NCI-H2081 (cell line): ENCODE measurements at places on chromosomes 3 and 15.

GRCh38 chr3:112136046-112136445 lies 3.0 kb upstream of the GCSAM start:
- no peak for DNase-seq

GRCh38 chr3:17091910-17092582 lies 207.3 kb downstream of the PLCL2 start:
- DNase-seq, result no peak

GRCh38 chr3:47151836-47152235 lies 12.1 kb downstream of the SETD2 start:
- DNase-seq, result no peak

GRCh38 chr3:124903896-124904834 lies 17.0 kb upstream of the ITGB5 start:
- DNase-seq, result no peak

DNA sequence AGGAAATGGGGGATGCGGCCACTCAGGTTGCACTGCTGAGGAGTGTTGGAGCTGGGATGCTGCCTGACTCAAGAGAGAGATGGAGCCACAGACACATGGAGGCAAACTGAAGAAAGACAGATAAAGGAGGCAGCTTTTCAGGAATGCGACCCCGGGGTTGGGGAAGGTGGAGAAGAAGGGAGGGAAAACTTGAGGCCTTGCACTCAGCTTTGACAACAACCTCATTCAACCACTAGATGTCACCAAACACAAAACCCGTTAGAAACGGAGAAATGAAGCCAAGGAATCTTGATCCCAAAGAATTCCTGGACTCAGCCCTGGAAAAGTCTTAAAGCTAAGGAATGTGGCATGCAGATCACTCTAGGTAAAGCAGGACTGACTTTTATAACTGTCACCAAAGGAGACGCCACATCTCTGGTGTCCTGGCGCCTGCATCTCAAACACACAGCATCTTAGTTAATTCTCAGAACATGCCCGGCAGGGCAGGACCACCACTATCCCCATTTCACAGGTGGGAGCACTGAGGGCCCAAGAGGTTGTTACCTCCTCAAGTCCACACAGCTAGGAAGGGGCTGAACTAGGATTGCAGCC lies 59.6 kb upstream of the LMCD1 start:
- peak; percentile 32 for DNase-seq

DNA sequence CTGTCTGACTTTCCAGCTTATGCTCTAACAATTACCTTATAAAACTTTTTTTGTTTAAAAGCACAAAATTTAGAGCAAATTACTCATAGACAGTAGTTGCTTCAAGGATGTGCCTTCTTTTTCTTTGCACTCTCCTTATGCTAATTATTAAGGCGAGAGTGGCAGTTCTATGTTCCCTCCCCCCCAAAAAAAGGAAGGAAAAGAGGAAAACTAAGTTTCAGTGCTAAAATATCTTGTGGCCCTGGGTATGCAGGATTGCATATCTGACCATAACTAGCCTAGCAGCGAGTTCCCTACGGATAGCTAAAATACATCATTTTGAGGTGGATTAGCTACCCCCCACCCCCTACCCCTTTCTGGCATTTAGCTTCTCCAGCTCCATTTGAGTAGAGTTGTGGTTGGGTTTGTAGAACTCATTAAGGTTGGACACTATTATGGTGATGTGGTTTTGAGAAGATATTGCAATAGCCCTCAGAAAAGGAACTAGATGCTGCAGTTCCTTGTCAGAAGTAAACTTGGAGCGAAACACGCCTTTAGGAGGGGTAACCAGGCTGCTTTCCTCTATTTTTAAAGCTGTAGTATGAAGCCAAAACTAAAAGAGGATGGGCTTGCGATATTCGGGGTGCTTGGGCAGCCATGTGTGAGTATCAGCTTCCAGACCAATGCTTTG lies 174.6 kb downstream of the AKAP13 start:
- DNase-seq, result no peak

DNA sequence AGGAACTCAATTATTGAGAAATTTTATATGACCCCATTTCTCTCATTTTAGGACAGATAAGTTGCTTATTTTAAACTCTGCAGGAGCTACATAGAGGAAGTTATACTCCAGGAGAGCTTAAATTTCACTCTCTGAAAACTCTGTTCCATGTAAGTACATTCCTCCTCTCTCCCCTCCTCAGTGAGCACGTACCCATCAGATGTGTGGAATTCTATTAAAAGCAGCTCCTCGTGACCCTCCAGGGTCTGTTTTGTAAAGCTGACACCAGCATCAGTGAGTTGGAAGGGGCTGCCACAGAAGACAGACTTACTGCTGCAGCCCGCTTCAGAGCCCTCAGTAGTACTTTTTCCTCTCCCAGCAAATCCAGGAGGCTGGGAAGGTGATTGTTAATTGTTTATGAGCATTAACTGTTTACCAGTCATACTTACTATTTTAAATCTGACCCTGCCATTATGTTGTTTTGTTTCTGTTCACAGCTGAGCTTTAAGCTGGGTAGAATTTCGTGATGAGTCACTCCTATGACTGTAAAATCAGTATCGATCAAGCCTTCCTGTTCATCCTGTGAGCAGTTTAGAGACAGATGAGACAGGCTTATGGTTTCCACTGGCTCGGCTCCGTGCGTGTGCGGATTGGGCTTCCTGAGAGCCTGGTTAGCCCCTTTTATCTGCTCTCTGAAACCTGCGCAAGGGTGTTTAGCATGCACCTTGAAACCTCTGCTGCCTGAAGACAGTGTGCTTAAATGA lies 20.4 kb downstream of the IGF1R start:
- no peak for DNase-seq

DNA sequence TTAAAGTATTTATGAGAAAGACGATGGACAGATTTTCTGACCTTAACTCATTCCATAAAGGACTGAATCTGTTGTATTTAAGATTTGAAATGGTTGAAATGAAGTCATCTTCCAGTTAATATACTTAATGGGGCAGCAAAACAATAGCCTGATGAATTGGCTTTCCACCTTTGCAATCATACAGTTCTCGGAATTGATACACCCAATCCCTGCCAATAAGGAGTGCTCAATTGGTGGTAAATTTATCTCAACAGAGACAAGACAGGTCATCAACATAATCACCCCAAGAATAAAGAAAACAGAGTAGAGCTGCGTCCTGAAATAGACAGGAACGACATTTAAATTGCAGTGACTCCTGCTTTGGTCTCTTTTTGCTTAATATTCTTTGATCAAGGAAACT lies 11.2 kb downstream of the ANXA2 start:
- no peak for DNase-seq
